LHCN-M2 (cell line): ENCODE measurements at places on chromosomes 16 and 17.

GRCh38 chr16:52280086-52280485 is 266.9 kb downstream of the TOX3 start:
- no peak for DNase-seq

- DNase-seq = peak; percentile 52
These were observed 1.0 kb upstream of the AIPL1 start for GRCh38 chr17:6435968-6436367.

- DNase-seq = no peak
These were observed 114.8 kb upstream of the FOXF1 start for GRCh38 chr16:86395477-86395876.

DNA sequence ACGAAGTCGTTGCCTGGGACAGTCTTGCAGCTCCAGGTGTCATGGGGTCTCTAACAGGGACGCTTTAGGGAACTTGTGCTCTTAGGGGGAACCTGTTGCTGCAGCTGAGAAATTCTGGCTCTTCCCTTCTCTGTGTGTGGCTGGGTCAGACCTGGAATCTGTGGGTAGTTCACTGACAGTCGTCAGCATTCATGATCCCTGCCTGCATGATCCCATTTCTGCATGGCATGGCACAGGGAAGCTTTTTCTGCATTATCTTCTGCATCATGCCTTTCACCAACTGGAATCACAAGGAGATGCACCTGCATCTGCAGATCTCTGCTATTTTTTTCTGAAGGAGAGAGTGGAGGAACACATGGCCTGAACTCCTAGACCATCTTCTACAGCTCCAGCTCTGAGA is 85.6 kb downstream of the SOX9 start:
- DNase-seq = no peak

GRCh38 chr17:29980261-29980660 is 38.8 kb downstream of the EFCAB5 start:
- no peak for DNase-seq

GRCh38 chr17:67211742-67212141 is 33.3 kb downstream of the HELZ start:
- DNase-seq = no peak

DNA sequence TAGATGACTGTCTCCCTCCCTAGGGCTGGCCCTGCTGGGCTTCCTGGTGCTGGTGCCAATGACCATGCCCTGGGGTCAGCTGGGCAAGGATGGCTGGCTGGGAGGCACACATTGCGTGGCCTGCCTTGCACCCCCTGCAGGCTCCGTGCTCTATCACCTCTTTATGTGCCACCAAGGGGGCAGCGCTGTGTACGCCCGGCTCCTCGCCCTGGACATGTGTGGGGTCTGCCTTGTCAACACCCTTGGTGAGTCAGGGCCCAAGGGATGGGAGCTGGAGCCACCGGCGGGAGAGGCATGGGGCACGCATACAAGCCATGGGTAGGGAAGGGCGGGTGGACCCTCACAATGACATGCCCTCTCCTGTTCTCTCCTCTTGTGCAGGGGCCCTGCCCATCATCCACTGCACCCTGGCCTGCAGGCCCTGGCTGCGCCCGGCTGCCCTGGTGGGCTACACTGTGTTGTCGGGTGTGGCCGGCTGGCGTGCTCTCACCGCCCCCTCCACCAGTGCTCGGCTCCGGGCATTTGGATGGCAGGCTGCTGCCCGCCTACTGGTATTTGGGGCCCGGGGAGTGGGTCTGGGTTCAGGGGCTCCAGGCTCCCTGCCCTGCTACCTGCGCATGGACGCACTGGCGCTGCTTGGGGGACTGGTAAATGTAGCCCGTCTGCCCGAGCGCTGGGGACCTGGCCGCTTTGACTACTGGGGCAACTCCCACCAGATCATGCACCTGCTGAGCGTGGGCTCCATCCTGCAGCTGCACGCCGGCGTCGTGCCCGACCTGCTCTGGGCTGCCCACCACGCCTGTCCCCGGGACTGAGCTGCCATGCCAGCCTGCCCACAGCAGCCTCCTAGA is 2.2 kb downstream of the PAQR4 start:
- DNase-seq = no peak

- no peak for DNase-seq
These were observed 8.7 kb upstream of the ZNF469 start for GRCh38 chr16:88373927-88374492.

- peak; percentile 31 for DNase-seq
These were observed 31.3 kb upstream of the RBBP6 start for GRCh38 chr16:24507959-24508480.

- no peak for DNase-seq
These were observed 17.6 kb upstream of the ITGAM start for GRCh38 chr16:31242206-31242605.

DNA sequence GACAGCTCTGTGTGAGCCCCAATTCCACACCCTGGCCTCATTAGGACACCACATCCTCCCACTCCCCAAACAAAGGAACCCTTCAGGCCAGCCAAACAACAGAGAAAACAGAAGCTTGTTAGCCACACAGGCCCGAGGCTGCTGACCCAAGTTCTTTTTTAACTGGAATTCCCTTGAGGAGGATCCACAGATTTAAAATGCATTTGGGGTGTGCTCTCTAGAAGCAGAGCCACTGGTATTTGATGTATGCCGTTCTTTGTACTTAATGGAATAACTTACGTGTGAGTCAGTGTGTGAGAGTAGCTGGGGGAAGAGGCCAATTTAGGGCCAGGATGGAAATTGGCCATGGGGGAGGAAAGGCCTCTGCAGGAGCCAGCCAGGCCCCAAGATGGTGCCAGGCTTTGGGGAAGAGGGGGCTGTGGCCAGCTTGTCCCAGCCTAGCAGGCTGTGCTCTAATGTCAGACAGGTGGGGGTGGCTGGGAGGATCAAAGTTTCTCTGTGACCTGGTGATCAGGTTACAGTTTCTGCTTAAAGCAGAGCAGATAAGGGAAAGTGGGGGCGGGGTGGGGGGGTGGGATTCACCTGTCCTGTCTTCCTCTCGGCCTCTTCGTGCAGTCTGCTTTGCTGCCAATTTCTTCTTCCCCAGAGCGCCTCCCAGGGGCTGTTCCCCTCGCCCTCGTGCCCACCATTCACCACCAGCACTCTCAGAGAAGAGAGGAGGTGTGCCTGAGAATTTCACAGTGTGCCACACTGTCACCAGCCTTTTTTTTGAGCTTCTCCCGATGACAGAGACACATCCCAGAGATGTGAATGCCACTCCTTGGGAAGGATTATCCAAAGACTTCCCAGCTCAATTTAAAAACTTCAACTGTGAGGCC is 50.8 kb downstream of the TOM1L2 start:
- peak; percentile 98 for DNase-seq

- peak; percentile 65 for DNase-seq
These were observed 6.8 kb upstream of the CYB5B start for GRCh38 chr16:69417520-69418199.

DNA sequence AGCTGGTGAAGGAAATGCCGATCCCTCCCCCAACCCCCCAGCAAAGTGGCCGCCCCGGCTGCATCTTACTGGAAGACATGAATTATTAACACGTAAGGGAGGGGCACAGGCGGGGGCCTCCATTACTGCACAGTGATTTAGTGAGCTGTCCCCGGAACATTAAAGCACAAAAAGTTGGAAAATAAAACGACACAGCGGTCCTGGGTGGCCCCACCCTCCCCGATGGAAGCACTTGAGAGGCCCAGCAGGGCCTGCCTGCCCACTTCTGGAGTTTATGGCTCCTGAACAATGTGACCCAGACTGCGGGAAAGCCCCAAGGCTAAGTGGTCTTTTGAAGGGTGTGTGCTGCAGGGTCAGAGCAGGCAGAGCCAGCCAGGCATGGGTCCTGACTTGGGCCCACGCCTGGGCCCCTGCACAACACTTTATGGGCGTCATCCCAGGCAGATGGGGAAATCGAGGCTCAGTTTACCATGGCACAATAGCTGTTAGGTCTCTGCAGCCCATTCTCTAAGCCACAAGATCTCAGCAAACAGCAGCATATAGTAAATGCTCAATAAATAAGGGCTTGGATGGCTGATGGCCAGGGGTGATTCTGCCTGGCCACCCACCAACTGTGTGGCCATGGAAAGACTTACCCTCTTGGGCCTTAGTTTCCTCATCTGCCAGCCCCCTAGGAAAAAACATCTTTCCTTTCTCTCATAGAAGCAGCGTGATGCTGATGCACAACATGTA is 22.8 kb downstream of the CCDC102A start:
- DNase-seq = no peak

- DNase-seq = no peak
These were observed 16.6 kb downstream of the NSRP1 start for GRCh38 chr17:30133197-30133596.

GRCh38 chr17:78736526-78737079 is 45.5 kb downstream of the CYTH1 start:
- no peak for DNase-seq

DNA sequence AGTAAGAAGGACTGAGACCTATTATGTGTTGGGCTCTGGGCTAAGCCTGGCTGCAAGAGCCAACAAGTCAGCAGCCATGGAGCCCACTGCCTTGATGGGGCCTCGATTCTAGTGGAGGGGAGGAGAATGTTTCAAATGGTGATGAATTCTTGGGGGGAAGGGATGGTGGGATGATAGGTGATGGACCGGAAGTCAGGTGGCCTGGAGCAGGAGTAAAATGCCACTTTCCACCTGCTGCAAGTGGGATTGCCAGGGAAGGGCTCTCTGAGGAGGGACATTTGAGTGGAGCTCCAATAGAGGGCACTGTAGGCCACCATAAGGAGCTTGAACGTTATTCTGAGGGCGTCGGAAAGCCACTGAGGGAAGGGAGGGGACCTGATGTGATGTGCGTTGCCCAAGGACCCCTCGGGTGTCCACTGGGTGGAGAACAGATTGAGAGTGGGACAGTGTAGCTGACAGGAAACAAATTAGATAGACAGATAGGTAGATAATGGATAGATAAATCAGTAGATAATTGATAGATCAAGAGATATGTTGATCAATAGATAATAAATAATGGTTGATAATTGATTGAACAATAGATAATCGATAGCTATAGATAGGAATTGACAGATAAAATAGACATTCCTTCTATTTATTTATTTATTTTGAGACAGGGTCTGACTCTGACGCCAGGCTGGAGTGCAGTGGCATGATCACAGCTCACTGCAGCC is 18.2 kb upstream of the NXPH3 start:
- DNase-seq = peak; percentile 44

GRCh38 chr17:81291662-81292061 is 3.4 kb downstream of the SLC38A10 start:
- peak; percentile 31 for DNase-seq

- DNase-seq = peak; percentile 35
These were observed 20.6 kb upstream of the CHMP6 start for GRCh38 chr17:80970762-80971703.
